Stimulated activated CD8-positive, alpha-beta memory T cell treated with anti-CD3 and anti-CD28 coated beads, Interleukin-2, amount 100 ng/mL, for 48 hours (primary cell): ENCODE measurements at places on chromosomes 3 and 15.

DNA sequence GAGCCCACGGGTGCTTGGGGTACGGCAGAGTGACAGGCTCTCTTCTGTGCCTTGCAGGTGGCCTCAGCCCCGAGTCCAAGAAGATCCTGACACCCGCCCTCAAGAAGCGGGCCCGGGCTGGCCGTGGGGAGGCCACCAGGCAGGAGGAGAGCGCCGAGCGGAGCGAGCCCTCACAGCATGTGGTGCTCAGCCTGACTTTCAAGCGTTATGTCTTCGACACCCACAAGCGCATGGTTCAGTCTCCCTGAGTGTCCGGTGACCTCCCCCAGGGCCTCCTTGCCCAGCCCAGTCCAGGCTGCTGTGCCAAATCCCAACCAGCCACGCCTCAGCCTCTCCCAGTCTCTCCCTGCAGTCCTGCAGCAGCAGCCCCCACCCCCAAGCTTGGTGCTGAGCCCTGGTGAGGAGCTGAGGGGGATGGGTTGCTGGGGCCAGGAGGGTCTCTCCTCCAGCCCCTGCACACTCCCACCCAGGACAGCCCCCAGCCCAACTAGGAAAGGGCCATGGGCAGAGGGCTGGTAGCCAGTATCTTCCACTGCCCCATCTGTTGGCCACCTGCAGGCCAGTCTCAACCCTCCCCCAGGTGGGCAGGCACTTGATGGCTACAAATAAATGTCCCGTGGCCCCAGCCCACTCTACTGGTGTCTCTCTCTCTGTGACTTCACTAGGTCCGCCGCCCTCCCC is 58.5 kb downstream of the DNAJB8 start:
- DNase-seq, result no peak

GRCh38 chr3:67654099-67654843 is at the start of gene SUCLG2:
TSS of gene SUCLG2 (minus strand) at chr3:67654612. CDS start at chr3:67654586, 26 bp downstream.
- peak; percentile 78 for DNase-seq

DNA sequence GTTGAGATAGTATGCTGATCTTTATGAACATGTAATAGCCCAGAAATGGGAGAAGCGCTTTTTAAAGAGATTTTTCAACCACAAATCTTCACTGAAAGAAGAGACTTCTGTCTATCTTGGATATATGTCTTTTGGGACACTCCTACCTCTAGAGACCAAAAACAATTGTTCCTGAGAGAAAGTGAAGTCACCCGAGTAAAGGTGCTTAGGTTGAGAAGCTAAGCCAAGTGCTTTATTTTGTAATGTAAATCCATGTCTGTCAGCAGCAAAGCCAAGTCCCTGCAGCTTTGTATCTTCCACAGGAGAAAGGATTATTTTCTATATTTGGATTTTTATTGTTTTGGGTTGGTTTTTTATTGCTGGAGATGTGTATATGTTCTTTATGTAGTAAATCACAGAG is 32.1 kb upstream of the B3GALNT1 start:
- no peak for DNase-seq

DNA sequence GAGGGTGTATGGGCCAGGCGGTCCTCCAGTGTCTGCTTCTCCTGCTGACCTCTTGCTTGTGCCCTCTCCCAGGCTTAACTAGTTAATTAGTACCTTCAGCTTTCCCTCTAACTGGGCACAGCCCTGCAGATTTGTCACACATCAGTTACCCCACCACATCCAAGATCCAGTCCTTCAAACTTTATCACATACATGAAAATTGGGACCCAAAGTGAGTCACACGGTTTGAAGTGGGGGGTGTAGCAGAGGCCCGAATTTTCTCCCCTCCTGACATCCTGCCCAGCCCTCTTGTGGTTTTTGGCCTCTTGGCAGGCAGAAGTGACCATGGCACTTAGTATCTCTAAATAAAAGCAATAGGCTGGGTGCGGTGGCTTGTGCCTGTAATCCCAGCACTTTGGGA is 3.9 kb downstream of the MAPKAPK3 start:
- DNase-seq, result no peak

DNA sequence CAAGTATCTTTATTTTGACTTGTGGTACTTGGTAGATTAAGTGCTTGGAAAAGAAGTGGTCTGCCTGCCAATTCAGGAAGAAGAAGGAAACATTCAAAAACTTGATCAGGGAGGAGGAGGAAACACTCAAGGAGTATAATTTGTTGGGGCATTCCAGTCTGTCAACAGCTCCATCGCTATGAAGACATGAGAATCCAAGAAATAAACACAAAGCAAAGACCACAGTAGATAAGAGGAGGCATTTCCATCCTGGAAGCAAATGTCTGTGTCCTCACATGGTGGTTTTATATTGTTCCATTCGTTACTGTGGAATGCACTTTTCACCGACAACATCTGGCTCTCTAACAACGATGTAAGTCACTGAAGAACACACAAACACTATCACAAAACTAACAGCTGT is 176.1 kb upstream of the FRMD4B start:
- no peak for DNase-seq

- no peak for DNase-seq
These were observed 26.6 kb upstream of the PLAAT1 start for GRCh38 chr3:193214445-193214844.

- no peak for DNase-seq
These were observed 122.1 kb upstream of the TMEM108 start for GRCh38 chr3:132916096-132916495.

- no peak for DNase-seq
These were observed 45.6 kb downstream of the DCBLD2 start for GRCh38 chr3:98855806-98856400.

GRCh38 chr15:99343881-99344551 is 92.7 kb downstream of the LRRC28 start:
- peak; percentile 13 for DNase-seq

GRCh38 chr3:21508246-21508645 is 242.8 kb downstream of the ZNF385D start:
- DNase-seq, result no peak

DNA sequence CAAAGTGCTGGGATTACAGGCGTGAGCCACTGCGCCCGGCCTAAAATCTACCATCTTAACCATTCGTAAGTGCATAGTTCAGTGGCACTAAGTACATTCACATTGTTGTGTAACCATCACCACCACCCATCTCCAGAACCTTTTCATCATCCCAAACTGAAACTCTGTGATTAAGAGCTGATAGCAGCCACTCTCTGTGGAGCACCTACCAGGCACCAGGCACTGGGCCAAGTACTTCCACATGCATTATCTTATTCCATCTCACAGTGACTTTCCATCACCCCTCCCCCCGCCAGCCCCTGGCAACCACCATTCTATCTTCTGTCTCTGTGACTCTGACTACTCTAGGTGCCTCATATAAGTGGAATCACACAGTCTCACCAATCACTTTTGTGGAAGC is 2.3 kb upstream of the INSYN1 start:
- no peak for DNase-seq

DNA sequence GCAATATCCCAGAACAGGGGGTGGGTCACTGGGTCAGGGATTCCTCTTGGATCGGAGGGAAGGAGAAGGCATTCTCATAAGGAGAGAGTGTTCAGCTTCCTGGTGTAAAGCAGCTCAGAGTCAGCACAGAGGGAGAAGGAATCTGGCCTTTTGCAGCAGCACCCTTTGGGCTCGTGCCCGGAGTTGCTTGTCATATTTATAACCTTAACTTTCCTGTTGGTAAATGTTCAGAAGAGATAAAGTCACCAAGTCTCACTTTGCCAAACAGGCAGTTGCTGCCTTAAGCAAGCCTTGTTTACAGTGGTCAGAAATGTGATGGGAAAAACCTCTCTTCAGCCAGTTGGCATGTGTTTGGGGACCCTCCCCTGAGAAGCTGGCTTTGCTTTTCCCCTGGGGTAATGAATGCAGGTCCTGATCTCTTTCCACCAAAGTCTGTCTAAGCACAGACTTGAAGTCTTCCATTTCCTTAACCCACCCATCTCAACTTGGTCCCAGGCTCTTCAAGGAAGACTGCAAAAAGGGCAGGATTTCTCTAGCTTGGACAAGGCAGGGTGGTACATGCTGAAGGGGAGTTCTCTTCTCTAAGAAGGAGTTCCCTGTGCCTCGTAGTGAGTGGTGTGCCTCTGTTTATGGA is 206.9 kb upstream of the BHLHE40 start:
- no peak for DNase-seq

- DNase-seq, result no peak
These were observed 97.4 kb downstream of the DTWD1 start for GRCh38 chr15:49718234-49718633.

DNA sequence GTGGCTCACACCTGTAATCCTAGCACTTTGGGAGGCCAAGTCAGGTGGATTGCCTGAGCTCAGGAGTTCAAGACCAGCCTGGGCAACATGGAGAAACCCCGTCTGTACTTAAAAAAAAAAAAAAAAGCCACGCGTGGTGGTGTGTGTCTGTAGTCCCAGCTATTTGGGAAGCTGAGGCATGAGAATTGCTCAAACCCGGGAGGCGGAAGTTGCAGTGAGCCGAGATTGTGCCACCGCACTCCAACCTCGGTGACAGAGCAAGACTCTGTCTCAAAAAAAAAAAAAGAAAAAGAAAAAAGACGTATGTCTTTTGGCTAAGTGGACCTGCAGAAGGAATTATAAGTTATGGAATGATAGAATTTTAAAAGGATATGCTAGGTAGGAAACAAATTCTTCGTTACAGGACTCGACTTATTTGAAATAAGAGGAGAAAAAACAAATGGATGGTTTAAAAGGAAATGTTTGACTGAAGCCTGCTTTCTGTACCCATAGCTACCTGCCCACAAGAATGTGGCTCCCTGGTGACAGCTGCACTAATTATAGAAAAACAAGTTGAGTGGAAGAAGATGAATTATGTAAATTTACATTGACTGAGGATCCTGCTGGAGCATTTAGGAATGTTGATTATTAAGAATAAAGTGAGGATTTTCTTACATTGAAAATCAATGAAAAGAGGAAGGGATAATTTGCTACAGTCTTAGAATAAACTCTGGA is 36.0 kb upstream of the SKIL start:
- no peak for DNase-seq

- no peak for DNase-seq
These were observed 3.3 kb upstream of the DCP1A start for GRCh38 chr3:53350652-53351051.

DNA sequence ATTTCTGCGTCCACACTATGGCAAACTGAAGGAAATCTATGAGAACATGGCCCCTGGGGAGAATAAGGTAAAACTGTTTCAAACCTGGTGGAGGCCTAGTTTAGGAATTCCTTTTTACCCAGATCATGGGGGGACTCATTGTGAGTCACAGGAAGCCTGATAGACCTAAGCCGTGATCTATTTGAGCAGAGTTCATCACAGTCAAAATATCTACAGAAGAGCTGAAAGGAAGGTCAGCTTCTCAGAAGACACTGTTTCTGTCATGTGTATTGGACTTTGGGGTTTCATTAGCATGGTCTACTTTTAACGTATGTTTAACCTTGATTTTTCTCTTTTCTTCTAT is 1.3 kb downstream of the PSMD2 start:
- no peak for DNase-seq

GRCh38 chr15:31227235-31227634 is 99.4 kb upstream of the KLF13 start:
- no peak for DNase-seq

- no peak for DNase-seq
These were observed 182.6 kb upstream of the CD96 start for GRCh38 chr3:111359261-111360030.

GRCh38 chr3:55203006-55203405 is 275.1 kb upstream of the LRTM1 start:
- DNase-seq, result no peak

DNA sequence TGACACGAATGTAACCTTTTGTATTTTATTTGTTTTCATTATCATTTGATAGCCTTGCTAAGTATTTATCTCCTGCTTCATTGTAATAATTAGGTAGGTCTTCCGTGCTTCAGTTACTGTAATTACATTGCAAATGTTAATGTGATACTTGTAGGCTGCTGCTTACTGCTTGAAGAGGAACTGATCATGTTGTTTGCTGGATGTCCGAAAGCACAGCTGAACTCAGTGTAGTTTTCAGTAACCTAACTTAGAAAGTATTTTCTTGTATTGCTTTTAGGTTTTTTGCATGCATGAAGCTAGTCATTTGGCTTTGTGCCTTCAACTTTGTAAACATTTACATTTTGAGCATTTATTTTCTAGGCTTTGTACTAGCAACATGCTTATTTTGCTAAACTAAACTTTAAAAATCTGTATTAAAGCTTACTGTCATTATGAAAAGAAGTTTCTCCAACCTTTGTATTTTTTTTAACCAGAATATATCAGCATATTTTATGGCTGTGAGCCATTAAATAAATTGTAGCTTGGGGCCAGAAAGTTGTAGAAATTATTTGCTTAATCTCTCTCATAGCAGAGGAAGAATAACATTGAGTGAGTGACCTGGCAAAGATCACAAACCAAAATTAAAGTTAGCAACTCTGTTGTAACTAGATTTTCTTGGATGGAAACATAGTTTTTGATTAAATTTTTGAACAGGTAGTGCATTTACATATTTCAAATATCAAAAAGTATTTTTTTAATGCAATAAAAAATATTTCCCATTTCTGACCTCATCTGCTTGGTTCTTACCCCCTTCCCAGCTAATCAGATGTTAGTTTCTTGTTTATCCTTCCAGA is 30.7 kb downstream of the SACM1L start:
- no peak for DNase-seq

- DNase-seq, result no peak
These were observed 20.2 kb upstream of the GCNT3 start for GRCh38 chr15:59591356-59591755.

GRCh38 chr15:64653757-64654156 is 121.6 kb downstream of the RBPMS2 start:
- DNase-seq, result no peak

- DNase-seq, result no peak
These were observed 36.1 kb downstream of the BNC1 start for GRCh38 chr15:83248151-83249029.

DNA sequence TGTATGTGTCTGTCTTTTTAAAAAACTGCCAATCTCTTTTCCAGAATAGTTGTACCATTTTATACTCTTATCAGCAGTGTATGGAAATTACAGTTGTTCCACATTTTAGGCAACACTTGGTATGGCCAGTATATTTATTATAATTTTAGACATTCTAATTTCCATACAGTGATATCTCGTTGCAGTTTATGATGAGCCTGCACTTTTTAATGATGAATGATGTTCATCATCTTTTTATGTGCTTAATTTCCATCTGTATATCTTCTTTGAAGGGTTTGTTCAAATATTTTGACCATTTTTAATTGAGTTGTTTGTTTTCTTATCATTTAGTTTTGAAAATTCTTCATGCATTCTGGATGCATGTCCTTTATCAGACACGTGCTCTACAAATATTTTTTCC is 57.0 kb upstream of the UBE2E2 start:
- no peak for DNase-seq

- DNase-seq, result no peak
These were observed 584.8 kb downstream of the DIPK2A start for GRCh38 chr3:144556392-144556791.

- DNase-seq, result no peak
These were observed 116.1 kb upstream of the IL12A start for GRCh38 chr3:159872374-159873109.

- DNase-seq, result no peak
These were observed 34.6 kb downstream of the FGD5 start for GRCh38 chr3:14853271-14853951.

DNA sequence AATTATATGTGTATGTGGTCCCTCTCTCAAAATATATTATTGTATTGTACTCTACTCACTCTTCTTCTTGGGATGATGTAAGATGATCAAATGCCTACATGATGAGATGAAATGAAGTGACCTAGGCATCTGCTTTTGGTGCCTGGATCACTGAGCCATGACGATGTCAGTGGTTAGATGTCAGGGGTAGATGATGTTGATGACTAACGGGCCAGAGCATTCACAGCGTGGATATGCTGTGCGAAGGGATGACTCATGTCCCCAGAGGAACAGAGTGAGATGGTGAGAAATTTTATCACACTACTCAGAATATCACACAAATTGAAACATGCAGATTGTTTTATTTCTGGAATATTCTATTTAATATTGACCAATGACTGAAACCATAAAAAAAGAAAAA is 233.9 kb upstream of the CADM2 start:
- no peak for DNase-seq
